GM19239 (cell line): ENCODE measurements at places on chromosomes 12 and 14.

GRCh38 chr12:47366157-47366556 lies 286.4 kb upstream of the AMIGO2 start:
- no peak for DNase-seq

GRCh38 chr14:100670753-100671049 lies 56.0 kb upstream of the DLK1 start:
- DNase-seq: no peak

DNA sequence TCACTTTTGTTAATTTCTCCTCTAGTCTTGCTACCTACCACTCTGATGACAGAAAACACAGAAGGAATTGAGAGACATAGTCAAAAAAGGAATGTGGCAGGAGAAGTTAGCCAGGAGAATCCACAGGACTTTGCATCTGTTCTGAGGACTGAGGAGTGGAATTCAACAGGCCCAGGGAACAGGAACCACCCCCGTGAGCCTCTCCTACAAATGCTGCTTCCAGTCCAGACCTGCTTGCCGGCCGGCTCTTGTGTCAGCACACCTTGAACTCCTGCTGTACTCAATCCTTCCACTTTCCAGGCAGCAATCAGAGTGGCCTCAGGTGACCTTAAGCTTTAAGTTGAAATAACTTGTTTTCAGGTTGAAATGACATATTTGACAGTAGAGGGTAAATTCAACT lies 903.1 kb downstream of the BCL11B start:
- DNase-seq: no peak

GRCh38 chr14:51614707-51615106 lies 37.0 kb upstream of the FRMD6 start:
- DNase-seq: no peak

- no peak for DNase-seq
Measured at GRCh38 chr14:90531497-90531896, 134.7 kb downstream of the CALM1 start.

DNA sequence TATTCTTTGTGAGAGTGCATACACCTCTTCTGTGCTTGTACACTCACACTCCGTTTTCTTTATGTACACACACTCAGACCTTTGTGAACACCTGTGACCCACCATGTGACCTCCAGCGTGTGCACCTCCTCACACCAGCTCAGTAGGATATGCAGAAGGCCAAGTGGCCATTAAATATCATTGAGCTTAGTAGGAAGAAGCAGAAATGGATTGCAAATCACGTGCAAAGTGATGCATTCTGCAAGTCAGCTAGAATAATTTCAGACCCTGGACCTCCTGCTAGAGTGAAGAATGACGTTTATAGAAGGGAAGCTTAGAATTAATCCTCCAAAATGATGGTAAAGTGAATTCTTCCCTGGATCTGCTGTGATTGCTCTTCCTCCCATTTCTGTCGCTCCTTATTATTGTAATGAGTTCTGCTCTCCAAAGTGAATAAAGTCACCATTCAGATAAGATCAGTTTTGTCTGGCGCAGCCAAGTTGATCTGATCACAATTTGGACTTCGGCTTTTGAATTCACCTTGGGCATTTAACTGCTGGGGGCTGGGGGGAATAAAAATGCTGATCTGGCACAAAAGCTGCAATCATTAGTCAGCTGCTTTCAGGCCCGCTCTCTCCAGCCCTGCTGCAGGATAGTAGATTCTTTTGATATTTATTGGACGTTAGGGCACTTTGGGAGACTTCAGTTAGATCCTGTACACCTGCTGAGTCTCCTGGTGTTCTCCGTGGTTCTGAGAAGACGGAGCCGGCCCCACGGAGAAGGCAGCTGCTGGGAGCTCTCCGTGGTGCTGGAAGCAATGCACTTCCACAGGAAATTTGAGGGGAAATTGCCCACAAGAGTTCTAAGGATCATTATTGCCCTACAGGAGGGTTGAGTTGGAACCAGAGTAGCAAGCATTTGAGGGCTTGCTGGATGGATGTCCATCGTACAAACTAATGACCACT lies 12.4 kb upstream of the NRXN3 start:
- no peak for DNase-seq
